ENCODE measurements at places on chromosomes 7 and 10.

DNA sequence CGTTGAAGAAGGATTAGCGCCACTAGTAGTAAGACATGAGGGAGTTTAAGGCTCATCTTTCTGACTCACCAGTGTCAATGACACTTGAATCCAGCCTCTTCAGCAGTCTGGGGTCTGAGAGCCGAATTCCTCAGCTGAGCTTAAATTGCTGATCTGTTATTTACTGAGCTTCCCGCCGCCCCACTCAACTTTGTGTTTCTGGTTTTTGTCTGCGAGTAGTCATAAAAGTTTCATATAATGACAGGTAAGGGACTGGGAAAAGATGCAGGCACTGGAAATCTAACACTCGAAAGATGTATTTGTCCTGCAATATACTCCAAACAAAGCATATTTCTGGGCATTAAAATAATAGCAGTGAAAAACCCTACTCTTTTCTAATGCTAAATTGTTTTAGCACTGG is 51.2 kb upstream of the RELN start:
- no peak for DNase-seq

DNA sequence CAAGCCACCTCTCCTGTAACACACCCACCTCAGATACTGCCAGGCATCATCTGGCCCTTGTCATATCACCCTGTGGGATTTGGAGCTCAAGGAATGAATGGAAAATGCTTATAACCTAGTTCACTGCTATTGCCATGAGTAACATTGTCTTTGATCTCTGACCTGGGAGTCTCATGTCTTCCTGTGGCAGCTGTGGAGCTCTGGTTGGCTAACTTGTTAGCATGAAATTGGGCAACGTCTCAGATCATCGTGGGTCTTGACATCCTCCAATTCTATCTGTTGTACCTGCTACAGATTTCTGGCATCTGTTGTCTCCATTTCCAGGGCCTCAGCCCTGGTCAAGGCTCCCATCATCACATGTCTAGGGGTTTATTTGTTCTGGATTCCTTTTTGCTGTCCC is 2.2 kb upstream of the TMEM270 start:
- DNase-seq: no peak

GRCh38 chr10:113618338-113618737 is 45.5 kb downstream of the NRAP start:
- DNase-seq: no peak

- DNase-seq: peak; percentile 55
Measured at GRCh38 chr10:88793712-88794299, 8.7 kb upstream of the LIPM start.

GRCh38 chr10:23194471-23194965 is 2.4 kb downstream of the PTF1A start:
- DNase-seq: no peak

- DNase-seq: no peak
Measured at GRCh38 chr7:68088879-68089278, 1092.2 kb downstream of the TYW1 start.

GRCh38 chr10:44334091-44334490 is 50.8 kb downstream of the CXCL12 start:
- no peak for DNase-seq

Measured in fibroblast of pulmonary artery (primary cell).